ENCODE measurements at places on chromosomes 1 and 21.

GRCh38 chr1:160404094-160404493, 3.7 kb downstream of the VANGL2 start:
- DNase-seq: no peak

DNA sequence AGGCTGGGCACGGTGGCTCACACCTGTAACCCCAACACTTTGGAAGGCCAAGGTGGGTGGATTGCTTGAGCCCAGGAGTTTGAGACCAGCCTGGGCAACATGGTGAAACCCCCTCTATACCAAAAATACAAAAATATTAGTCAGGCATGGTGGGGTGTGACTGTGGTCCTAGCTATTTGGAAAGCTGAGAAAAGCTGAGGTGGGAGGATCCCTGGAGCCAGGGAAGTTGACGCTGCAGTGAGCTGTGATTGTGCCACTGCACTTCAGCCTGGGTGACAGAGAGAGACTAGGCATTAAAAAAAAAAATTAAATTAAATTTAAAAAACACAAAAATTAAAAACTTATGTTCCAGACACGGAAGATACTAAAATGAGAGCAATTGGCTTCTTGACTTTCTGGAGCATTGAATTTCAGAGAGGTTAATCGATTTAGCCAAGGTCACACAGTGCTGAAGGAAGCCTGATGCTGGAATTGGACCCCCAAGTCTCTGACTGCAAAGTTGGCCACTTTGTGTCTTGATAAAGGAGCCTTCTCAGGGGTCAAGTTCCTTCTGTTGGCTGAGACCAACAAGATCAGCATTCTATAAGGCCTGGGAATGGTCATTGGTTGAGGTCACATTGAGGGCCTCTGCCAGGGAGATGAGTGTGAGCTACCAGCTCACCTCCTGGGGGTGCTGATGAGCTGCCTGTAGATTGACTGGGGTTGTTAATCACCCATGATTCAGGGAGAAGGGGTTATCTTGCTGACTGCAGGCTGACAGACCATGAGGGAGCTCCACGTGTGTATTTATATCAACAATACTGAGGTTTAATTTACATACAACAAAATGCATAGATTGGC, 54.3 kb downstream of the RPS6KA1 start:
- DNase-seq: no peak

DNA sequence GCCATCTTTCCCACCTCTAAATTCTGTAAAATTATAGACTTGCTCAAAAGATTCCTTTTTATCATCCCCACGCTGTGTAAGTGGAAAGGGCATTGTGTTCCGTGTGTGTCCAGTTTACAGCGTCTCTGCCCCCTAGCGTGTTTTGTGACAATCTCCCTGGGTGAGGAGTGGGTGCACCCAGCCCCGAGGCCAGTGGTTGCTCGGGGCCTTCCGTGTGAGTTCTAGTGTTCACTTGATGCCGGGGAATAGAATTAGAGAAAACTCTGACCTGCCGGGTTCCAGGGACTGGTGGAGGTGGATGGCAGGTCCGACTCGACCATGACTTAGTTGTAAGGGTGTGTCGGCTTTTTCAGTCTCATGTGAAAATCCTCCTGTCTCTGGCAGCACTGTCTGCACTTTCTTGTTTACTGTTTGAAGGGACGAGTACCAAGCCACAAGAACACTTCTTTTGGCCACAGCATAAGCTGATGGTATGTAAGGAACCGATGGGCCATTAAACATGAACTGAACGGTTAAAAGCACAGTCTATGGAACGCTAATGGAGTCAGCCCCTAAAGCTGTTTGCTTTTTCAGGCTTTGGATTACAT, 61.9 kb downstream of the POFUT2 start:
- no peak for DNase-seq

GRCh38 chr1:3902571-3903091, 2.6 kb upstream of the C1orf174 start:
- DNase-seq: peak; percentile 26

DNA sequence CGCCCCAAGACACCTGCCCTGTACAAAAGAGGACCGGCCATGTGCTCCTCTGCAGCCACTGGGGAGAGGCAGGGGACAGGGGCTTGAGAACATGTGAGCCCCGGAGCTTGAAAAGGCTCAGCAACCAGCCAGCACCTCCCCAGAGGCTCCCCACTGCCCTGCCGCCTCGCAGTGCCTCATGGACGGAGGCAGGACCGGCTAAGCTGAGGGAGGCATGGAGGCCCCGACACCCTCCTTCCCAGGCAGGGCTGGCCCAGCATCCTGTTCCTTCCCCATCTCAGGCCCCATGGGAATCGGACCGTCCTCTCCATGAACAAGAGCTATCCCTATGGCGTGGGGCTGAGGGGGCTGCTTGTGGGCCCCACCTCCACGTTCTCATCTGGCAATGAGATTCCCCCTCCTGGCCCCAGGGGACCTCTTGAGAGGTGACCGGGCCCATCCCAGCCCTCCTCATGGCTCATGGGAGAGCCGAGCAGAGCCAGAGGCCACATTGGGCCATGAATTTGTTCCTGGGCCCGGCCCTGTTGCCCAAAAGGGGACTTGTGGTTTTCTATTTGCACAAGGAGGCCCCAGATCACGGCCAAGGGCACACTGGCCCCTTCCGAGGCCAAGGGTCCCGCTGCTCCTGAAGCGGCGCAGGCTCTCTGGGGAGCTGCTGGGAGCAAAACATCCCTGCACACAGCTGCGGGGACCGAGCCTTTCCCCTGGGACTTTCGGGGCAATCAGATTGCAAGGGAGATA, 65.2 kb upstream of the ARHGEF16 start:
- no peak for DNase-seq

All from CD4-positive, alpha-beta T cell treated with Interleukin-6 at 100 ng/mL for 8 hours (primary cell).